Activated naive CD4-positive, alpha-beta T cell treated with anti-CD3 and anti-CD28 coated beads, Interleukin-2, amount 50 U/mL, for 72 hours (primary cell): ENCODE measurements at places on chromosomes 6 and 20. TPM values are rescaled to one million over a fixed set of nuclear protein-coding genes. Genes with fewer than 3 reads are reported as not detected.

GRCh38 chr6:137973201-137973600 is 106.1 kb downstream of the TNFAIP3 start:
- DNase-seq, result no peak

GRCh38 chr20:30281584-30282197 is 975.8 kb upstream of the DEFB115 start:
- no peak for DNase-seq

DNA sequence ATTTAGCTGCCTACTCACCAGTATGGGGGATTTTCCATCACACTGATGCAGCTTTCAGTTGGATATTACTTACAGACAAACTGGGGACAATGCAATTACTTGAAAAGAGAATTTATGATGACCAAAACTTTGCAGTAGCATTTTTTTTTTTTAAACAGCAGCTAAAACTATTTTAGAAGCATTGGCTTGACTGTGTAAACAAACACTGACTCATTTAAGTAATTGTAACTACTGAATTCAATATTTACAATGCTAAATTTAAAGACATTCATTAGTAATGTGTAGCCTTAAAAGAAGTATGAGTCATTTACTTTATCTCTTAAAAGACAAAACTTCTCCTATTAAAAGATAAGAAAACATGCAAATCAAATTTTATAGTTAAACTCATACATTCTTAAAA is 295.9 kb upstream of the FERMT1 start:
- no peak for DNase-seq

The ADGRF1 gene
- not detected for total RNA-seq

GRCh38 chr6:118589649-118590365 is 41.7 kb downstream of the PLN start:
- DNase-seq, result no peak

- no peak for DNase-seq
Measured at GRCh38 chr20:57683287-57683686, 26.5 kb downstream of the PMEPA1 start.

DNA sequence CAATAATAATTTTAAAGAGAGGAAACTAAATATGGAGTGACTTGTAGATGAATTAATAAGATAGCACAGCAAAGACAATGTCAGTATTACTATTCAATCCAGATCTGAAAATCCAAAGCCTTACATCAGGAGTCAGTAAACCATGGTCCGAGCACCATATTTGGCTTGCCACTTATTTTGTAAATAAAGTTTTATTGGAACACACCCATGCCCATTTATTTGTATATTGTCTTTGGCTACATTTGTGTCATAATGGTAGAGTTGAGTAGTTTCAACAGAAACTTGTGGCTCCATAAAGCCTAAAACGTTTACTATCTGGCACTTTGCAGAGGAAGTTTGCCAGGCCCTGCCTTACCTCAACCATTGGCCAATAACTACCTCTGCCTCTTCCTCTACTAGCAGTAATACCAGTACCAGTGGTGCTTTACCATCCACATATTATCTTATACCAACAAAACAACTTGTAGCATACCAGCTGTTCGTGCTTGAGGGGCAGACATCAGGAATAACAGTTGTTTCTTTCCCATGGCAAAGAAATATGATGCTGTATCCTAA is 51.8 kb upstream of the SYNJ2 start:
- DNase-seq, result no peak

The MUC22 gene
- not detected for total RNA-seq
